ENCODE measurements at places on chromosomes 5 and 9.

DNA sequence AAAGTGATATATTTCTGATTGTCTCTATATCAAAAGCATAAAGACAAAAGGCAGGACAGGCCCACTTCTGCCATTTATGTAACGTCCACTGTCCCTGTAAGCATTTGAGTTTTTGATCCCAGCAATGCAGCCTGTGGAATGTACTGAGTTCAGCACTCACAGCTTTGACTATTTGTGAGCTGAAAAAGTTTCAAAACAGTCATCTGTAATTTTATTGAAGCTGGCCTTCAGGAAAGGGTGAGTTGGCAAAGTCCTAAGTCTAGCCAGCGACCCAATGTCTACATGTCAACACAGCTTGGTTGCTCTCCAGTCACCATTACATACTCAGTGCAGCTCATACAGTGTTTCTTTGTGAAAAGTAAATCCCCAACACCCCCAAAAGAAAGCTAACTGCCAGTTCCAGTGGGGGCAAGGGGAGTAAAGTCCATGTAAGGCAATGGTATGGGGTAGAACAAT lies 9.7 kb downstream of the LIFR start:
- peak; percentile 8 for DNase-seq

DNA sequence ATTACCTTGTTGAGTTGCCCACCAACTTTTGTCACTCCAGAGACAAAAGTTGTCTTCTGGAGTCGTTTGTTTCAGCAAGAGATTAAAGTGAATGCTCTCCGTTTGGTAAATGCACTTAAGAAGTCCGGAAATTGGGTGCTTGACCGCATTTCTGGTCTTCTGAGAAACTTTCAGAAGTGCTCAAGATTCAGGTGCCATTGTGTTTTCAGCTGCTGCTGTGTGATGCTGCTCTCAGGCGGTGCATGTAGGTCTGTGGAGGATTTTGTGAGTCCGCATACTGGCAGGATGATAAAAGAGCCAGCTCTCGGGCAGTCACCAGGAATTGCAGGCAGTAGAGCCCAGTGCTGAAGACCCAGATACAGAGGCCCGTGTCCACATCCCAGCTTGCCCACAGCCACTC lies 5.9 kb upstream of the NFIL3 start:
- no peak for DNase-seq

DNA sequence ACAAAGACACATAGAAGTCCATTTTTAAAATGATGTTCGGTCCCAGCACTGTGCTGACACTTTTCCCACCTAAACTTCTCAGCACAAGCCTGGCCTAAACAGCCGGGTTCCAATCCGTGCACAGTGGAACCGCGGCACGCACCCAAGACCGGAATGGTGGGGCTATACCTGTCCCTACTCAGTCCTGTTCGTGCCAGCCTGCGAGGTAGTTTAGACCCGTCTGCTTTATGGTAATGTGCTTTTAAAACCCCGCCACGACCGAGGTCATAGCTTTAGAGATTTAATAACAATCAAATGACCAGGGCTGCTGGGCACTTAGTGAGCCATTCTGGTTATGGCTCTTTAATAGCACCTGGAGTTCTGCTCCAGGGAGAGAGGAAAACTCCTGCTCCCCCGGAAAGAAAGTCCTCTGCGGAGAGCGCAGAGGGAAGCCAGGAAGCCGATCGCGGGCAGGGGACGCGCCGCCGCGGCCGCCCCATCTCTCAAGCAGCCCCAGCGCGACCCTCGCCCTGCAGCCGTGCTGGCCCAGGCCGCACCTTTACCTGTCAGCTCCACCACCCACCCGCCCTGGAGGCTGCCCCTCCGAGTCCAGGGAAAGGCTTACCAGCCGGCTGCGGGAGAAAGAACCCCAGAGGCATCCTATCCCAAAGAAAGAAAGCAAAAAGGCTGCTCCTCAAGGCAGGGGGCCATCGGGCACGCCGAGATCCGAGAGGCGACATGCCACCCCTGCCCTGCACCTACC lies 511 bp downstream of the ARL15 start:
- DNase-seq: peak; percentile 56

GRCh38 chr9:135190789-135191577 lies 103.5 kb downstream of the OLFM1 start:
- DNase-seq: no peak

DNA sequence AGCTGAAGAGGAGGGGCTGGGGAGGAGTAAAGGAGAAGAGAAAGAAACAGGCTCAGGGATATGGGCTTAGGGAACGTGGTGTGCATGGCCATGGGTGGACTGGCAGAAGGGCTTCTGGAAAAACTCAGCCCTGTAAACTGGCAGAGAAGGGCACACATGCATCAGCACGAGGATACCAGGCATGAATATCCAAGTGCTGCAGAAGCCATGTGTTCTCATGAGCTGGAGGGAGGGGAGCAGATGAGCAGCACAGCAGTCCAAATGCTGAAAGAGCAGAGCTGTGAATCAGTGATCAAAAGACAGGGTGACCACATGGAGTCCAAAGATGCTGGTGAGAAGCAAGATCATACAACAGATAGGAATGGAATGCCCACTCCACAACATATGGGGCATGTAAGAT lies 72.3 kb downstream of the SEMA5A start:
- DNase-seq: peak; percentile 47

- DNase-seq: no peak
Measured at GRCh38 chr9:127707766-127708165, 978 bp downstream of the CFAP157 start.

DNA sequence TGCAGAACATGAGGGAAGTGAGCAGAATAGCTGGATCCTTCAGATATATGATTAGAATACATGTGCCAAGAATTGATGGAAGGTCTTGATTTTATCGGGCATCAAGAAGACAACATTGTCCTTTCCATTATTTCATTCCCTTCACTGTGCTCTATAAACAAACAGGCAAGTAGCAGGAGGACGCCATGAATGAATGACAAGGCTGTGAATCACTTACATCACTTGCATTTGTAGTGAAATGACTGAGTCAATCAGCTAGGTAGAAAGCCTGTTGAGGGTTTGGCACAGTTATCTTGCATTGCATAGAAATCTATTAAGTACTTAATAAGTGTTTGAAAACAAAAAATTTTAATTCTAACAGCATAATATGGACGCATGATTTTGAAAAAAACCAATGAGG lies 548.8 kb upstream of the IZUMO3 start:
- no peak for DNase-seq

DNA sequence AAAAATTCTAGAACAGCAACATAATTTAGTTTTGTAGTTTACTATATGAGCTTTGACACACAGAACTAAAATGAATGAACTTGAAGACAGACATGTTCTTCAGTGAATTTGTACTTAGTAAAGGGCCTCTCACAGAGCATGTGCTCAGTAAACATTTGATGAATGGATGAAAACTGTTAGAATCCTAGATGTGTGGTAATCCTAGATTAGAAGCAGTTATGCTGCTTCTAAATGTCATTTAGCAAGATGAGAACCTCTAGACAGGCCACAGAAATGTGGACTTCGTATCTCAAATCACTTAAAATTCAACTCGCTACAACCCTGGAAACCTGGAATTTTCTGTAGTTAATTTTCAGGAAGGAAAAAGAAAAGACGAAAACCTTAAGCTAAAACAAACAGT lies 8.5 kb downstream of the GOLPH3 start:
- no peak for DNase-seq

All from AG20443 (cell line).